ENCODE measurements at places on chromosomes 13 and 19.

- H3K4me1 ChIP-seq: peaks cover 7% of the 10 kb centered on the region
- H3K4me3 ChIP-seq: no peak overlapping the region
- H3K27ac ChIP-seq: no peak overlapping the region
- peaks cover 13% of the 10 kb centered on the region for H3K27me3 ChIP-seq
Observed at GRCh38 chr13:43196086-43196621, 172.8 kb downstream of the DNAJC15 start.

DNA sequence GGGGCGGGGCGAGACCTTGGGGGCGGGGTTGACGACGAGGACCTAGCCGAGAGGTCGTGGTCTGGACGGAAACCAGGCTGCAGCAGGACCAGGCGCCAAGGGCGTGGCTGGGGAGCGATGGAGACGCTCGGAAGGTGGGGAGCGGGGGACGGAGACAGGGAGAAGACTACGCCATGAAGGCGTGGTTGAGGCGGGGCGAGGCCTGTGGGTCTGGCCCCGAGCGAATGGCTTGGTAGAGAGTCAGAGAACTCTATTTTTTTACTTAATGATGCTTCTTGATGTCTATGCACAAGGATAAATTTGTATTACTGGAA lies 674 bp upstream of the FBXL12 start:
- H3K27ac ChIP-seq: peak overlapping the region; percentile 98
- no peak for DNase-seq
- no peaks in the 10 kb centered on the region for H3K27me3 ChIP-seq

DNA sequence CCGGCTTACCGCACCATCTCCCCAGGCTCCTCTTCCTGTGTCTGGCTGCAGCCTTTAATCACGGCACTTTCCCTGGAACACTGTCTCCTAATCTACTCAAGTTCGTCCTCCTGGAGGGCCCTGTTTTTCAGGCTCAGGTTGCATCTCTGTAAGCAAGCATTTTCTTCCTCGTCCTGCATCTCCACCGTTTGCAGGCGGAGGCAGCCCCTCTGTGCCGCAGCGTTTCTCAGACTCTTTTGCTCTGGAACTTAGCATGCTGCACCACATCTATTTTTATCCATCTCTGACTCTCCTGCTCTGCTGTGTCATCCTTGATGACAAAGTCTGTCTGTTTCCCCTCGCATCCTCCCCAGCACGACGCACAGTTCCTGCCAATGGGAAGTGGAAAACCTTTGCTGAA lies 117.5 kb downstream of the ATP8A2 start:
- H3K27me3 ChIP-seq: peaks cover 23% of the 10 kb centered on the region
- DNase-seq: no peak
- H3K4me1 ChIP-seq: peaks cover 8% of the 10 kb centered on the region
- no peaks in the 10 kb centered on the region for H3K36me3 ChIP-seq
- H3K4me3 ChIP-seq: peak overlapping the region; percentile 32
- peak overlapping the region; percentile 40 for H3K27ac ChIP-seq

GRCh38 chr19:35935911-35936737 lies at the start of gene LRFN3:
LRFN3 (plus strand) TSS chr19:35936374; CDS start chr19:35939426, 3,052 bp downstream.
- peak within 1 kb of the TSS; percentile 91 for H3K4me3 ChIP-seq
- DNase-seq: peak; percentile 81
- no peaks in the 10 kb centered on the region for H3K27me3 ChIP-seq
- H3K27ac ChIP-seq: peak within 1 kb of the TSS; percentile 67

GRCh38 chr19:13918726-13919411 lies 12.9 kb downstream of the CC2D1A start:
- H3K27ac ChIP-seq: no peak overlapping the region
- H3K4me1 ChIP-seq: no peaks in the 10 kb centered on the region
- peaks cover 18% of the 10 kb centered on the region for H3K36me3 ChIP-seq
- DNase-seq: no peak
- no peaks in the 10 kb centered on the region for H3K27me3 ChIP-seq

DNA sequence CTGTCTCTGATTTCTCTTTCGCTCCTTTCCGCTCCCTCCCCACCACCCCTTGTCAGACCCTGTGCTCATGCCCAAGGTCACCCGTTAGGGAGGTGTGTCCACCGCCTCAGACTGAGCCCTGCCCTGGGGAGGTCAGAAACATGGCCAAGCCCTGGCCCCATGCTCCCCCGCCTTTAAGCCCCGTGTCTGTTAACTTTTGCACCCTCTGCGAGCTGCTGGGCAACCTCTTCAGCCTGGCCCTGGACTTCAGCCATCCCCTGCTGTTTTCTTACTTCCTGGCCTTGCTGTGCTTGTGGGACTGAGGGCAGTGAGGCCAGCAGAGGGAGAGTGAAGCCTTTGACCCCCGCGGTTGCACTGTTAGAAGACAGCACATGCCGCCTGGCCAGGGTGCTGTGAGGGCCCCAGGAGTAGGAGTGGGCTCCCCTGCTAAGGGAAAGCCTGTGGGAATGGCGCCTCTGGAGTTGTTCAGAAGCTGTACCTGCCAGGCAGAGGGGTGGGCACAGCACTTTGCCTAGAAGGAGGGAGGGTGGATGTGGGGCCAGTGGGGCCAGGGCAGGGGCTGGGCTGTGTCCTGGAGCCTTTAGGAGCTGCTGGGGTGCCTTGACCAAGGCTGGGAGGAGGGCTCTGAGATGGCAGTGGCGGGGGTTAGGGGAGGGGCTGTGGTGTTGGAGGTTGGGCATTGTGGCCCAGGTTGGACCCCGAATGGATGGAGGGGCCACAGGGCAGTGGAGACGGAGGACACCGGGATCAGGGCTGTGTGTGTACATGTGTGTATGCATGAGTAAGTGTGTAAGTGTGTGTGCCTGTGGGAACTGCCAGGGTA lies 7.9 kb downstream of the UPF1 start:
- H3K4me3 ChIP-seq: peak overlapping the region; percentile 17
- H3K27me3 ChIP-seq: no peaks in the 10 kb centered on the region
- H3K4me1 ChIP-seq: peaks cover 48% of the 10 kb centered on the region

- DNase-seq: no peak
- H3K27ac ChIP-seq: no peak overlapping the region
- H3K36me3 ChIP-seq: peaks cover 14% of the 10 kb centered on the region
- peaks cover 11% of the 10 kb centered on the region for H3K4me1 ChIP-seq
Observed at GRCh38 chr13:19961924-19962323, 3.4 kb downstream of the ZMYM2 start.

DNA sequence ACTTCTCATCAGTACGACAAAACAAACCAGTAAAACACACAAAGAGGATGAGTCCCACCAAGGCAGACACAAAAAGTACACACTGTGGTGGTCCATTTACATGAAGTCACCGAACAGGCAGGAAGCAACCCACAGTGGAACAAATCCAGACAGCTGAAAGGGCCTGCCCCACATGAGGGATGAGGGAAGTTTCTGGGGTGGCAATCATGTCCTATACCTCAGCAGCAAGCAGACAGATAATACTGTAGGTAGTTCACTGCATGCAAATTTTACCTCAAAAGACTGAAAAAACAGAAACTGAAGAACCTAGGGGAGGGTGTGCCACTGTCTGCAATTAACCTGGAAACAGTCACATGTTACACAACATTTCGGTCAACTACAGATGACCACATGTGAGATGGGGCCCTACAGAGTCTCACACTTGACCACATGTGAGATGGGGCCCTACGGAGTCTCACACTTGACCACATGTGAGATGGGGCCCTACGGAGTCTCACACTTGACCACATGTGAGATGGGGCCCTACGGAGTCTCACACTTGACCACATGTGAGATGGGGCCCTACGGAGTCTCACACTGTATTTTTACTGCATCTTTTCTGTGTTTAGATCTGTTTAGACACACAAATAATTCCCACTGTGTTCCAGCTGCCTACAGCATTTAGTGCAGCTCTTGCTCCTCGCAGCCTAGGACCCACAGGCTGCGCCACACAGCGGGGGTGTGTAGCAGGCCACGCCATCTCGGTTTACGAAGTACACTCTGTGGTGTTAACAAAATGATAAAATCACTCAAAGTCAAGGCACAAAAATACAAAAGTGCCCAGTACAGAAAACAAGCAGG lies 22.2 kb downstream of the PCID2 start:
- no peak overlapping the region for H3K27ac ChIP-seq
- no peak overlapping the region for H3K4me3 ChIP-seq

- H3K36me3 ChIP-seq: no peaks in the 10 kb centered on the region
- DNase-seq: no peak
- no peak overlapping the region for H3K4me3 ChIP-seq
Observed at GRCh38 chr13:77786695-77787287, 89.3 kb downstream of the SLAIN1 start.

GRCh38 chr19:3336680-3337523 lies 29.5 kb upstream of the NFIC start:
- H3K36me3 ChIP-seq: no peaks in the 10 kb centered on the region
- no peak overlapping the region for H3K27ac ChIP-seq
- no peak for DNase-seq
- no peaks in the 10 kb centered on the region for H3K4me1 ChIP-seq
- H3K27me3 ChIP-seq: peaks cover 37% of the 10 kb centered on the region
- H3K4me3 ChIP-seq: no peak overlapping the region

DNA sequence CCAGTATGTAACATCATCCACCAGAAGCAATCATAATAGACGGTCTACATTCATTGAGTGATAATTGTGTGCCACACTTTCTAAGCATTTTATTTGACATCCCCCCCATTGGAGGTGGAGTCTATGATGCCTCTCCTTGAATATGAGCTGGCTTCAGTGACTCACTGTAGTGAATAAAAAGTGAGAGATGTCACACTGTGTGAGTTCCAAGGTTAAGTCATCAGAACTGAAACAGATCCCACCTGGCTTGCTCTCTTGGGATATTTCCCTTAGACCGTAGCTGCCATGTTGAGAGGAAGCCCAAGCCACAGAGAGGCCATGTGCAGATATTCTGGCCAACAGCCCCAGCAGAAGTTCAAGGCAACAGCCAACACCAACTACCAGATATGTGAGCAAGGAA lies 12.6 kb downstream of the RTBDN start:
- H3K27me3 ChIP-seq: peaks cover 22% of the 10 kb centered on the region
- no peak for DNase-seq
- no peak overlapping the region for H3K4me3 ChIP-seq
- no peaks in the 10 kb centered on the region for H3K4me1 ChIP-seq

- H3K4me3 ChIP-seq: no peak overlapping the region
- no peak for DNase-seq
- no peak overlapping the region for H3K27ac ChIP-seq
- no peaks in the 10 kb centered on the region for H3K36me3 ChIP-seq
- peaks cover 4% of the 10 kb centered on the region for H3K4me1 ChIP-seq
Observed at GRCh38 chr13:26756961-26757360, 3.6 kb downstream of the GPR12 start.

DNA sequence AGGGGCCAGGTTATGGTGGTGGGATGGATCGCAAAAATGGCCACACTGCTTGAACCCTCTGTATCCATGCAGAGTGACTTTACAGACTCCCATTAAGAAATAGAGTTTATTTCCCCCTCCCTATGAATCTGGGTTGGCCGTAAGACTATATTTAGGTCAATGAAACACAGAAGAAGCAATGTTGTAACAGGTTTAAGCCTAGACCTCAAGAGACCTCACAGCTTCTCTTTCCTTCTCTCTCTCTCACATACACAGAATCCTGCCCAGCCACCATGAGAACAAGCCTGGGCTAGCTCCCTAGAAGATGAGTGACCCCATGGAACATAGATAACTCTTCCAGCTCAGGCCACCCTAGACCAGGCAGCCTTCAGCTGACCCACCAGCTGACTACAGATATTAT lies 21.0 kb upstream of the FBL start:
- peaks cover 6% of the 10 kb centered on the region for H3K4me1 ChIP-seq
- no peak overlapping the region for H3K4me3 ChIP-seq
- H3K27ac ChIP-seq: no peak overlapping the region
- no peaks in the 10 kb centered on the region for H3K27me3 ChIP-seq

DNA sequence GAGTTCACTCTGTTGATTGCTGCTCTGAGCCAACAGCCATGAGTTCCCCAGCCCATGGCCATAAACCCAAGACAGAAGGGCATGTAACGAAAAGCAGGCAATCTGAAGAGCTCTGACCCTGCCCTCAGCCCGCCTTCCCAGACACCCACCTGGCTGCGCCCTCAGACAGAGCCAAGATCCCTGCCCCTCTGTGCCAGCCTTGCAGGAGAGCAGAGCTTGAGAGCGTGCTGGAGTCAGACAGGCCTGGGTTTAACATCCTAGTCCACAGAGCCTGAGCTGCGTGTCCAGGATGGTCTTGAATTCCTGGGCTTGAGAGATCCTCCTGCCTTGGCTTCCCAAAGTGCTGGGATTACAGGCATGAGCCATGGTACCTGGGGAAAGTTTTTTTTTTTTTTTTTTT lies 19.0 kb upstream of the EMC10 start:
- H3K4me3 ChIP-seq: no peak overlapping the region
- peaks cover 5% of the 10 kb centered on the region for H3K4me1 ChIP-seq
- no peak overlapping the region for H3K27ac ChIP-seq
- H3K36me3 ChIP-seq: no peaks in the 10 kb centered on the region

DNA sequence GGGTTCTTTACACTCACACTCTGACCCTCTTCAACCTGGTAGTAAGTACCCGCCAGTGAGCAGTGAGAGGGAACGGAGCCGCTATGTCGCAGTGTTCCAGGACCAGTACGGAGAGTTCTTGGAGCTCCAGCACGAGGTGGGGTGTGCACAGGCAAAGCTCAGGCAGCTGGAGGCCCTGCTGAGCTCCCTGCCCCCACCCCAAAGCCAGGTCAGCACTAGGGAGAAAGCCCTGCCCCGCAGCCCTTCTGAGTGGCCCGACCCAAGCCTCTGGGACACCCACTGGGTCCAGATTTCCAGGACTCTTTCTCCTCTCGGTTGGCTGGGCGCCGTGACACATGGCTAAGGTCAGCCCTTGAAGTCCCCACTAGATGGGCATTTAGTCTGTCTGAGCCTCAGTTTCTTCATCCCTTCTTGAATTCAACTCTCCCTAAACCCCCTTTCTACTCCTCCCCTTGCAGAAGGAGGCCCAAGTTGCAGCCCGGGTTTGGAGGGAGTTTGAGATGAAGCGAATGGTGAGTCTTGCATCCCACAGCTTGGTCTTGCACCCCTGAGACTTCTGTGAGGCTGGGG lies 1.9 kb downstream of the OCEL1 start:
- no peaks in the 10 kb centered on the region for H3K27me3 ChIP-seq
- DNase-seq: no peak
- no peaks in the 10 kb centered on the region for H3K36me3 ChIP-seq
- no peak overlapping the region for H3K27ac ChIP-seq

- DNase-seq: no peak
- H3K27ac ChIP-seq: no peak overlapping the region
- peaks cover 3% of the 10 kb centered on the region for H3K27me3 ChIP-seq
- H3K4me1 ChIP-seq: peaks cover 5% of the 10 kb centered on the region
Observed at GRCh38 chr19:30318936-30319335, 53.2 kb upstream of the ZNF536 start.

Data from type B pancreatic cell (in vitro differentiated cells).